ENCODE measurements at places on chromosomes 6 and 20.

- no peak for DNase-seq
Observed at GRCh38 chr6:3918469-3918868, 69.3 kb downstream of the FAM50B start.

- no peak for DNase-seq
Observed at GRCh38 chr20:3580412-3580811, 82.8 kb downstream of the GFRA4 start.

DNA sequence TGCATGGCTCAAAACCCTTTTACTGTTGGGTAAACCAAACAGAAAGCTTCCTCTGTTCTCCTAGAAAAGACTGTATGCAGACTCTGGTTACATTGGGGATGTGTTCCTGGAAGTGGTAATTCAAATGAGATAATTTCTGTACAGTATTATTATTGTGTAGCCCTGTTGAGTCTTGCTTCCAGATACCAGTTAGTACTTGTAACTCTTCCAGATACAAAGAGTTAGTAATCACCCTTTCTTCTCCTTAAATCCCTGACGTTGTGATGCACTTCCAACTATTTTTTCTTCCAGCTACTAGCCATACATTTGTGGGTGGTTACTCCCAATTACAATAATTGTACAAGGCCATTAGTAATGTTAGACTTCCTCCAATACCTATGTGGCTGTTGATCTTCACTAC lies 42.3 kb upstream of the GRIK2 start:
- DNase-seq: no peak

DNA sequence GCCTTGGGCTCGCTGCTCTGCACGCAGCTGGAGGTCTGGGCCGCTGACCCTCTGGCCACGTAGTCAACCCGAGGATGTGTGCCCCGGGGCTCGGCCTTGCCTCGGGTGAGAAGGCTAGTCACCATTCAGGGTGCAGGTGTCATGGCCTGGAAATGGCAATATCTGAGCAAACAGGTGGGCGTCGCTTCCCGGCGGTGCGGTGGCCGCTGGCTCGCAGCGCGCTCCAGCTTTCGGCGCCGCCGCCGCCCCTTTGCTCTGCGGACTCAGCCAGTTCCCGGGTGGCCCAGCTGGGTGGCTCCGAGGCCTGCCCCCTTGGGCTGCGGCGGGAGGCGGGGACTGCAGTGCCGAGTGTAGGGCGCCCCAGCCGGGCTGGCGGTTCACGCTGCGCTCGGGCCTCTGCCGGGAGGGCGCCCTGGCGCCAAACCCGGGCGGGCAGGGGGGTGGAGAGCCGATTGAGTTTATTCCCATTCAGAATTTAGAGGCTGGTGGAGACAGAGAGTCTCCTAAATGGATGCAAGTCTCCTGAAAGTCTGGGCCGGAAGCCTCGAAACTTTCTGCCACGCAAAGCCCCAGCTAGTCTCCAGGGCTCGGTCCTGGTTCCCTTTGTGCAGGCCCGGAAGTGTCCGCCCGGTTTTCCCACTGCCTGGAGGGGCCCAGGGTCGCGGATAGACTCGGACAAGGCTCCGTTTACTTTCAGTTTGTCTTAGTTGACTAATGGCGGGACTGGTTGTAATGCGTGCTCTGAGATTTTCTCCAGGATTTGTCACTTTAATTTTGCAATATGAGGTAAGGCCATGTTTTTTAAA lies 11.3 kb upstream of the TFAP2A start:
- DNase-seq: no peak

DNA sequence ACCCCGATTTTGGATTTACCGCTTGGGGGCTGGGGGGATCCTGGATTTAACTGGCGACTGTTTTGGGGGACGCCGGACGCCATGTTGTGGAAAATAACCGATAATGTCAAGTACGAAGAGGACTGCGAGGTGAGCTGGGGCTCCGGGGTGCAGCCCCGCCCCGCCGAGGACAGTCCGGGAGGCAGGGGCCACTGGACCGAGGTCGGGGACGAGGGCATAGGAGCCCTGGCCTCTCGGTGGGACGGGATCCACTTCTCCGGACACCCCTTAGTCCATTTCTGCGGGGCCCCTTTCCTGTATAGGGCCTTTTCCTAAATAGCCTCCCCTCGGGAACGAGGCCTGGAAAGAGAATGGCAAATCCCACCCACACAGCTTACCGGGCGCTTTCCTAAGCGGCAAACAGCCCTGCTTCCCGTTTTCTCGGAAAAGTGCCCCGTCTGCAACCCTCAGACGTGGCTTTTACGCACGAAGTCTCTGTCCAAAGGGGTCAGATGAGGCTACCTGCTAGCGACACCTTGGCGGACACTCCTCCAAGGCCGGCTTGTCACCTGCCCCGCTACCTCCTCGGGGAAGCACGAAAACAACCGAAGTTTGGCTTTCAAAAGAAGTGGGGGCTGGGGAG lies 469 bp downstream of the TFAP2C start:
- DNase-seq: no peak

GRCh38 chr6:118618676-118619377 lies 32.6 kb downstream of the CEP85L start:
- DNase-seq: peak; percentile 75

GRCh38 chr6:92196325-92196724 lies 1223.0 kb downstream of the EPHA7 start:
- DNase-seq: no peak

DNA sequence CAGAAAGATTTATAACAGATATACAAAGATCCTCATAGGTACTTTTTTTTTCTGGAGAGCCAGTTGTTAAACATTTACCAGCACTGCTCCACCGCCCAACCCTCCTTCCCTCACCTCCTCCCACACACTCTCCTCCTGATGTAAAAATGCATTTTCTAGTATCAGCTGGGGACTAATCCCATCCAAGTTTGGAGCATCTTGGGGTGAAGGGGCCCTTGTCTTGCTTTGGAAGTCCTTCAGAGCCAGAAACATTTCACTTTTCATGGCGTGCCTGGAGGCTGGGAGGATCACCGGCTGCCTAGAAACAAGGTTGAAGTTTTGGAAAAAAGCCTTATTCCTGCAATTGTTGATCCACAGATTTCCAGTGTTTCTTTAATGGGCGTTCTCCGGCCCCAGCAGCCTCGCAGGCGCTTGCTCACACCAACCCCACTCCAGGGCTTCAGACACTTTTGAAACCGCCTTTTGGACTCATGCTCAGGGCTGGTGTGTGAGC lies 165.1 kb upstream of the AFDN start:
- no peak for DNase-seq

DNA sequence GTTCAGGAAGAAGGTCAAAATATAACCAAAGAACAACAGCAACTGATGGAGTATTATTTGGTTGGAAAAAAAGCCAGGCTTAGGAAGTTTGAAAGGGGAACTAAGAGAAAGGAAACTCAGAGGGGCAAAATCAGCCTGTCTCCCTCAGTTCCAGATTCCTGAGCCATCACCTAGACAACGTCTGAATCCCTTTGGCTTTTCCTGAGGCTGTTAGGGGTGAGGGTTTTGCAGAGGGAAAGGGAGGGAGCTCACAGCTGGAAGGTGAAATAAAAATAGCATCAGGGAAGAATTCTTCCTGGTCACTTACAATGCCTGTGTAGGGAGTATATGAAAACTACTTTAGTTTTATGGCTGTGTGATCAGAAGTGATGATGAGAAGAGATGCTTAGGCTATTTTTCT lies 100.5 kb downstream of the SOBP start:
- no peak for DNase-seq

- no peak for DNase-seq
Observed at GRCh38 chr20:7977709-7978108, 37.5 kb upstream of the HAO1 start.

DNA sequence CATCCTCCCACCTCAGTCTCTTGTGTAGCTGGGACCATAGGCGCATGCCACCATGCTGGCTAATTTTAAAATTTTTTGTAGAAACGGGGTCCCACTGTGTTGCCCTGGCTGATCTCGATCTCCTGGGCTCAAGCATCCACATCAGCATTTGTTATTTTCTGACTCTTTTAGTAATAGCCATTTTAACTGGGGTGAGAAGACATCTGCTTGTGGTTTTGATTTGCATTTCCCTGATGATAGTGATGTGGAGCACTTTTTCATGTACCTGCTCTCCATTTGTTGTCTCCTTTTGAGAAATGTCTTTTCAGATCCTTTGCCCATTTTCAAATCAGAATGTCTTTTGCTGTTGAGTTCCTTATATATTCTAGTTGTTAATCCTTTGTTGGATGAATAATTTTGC lies 22.2 kb upstream of the TULP4 start:
- peak; percentile 20 for DNase-seq

DNA sequence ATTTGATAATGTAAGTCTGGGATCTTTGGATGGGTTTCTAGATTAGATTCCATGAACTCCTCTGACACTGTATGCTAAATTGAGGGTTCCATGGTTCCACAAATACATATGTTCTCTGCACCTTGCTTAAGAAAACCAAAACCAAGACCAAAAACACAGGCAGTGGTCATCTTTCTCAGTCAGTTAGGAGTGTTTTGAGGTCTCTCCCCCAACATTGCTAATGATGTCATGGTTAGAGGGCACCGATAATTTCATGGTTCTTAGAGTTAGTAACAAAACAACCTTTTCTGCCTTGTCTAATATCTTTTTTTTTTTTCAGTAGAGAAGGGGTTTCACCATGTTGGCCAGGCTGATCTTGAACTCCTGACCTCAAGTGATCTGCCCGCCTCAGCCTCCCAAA lies 44.5 kb downstream of the ARID1B start:
- no peak for DNase-seq

DNA sequence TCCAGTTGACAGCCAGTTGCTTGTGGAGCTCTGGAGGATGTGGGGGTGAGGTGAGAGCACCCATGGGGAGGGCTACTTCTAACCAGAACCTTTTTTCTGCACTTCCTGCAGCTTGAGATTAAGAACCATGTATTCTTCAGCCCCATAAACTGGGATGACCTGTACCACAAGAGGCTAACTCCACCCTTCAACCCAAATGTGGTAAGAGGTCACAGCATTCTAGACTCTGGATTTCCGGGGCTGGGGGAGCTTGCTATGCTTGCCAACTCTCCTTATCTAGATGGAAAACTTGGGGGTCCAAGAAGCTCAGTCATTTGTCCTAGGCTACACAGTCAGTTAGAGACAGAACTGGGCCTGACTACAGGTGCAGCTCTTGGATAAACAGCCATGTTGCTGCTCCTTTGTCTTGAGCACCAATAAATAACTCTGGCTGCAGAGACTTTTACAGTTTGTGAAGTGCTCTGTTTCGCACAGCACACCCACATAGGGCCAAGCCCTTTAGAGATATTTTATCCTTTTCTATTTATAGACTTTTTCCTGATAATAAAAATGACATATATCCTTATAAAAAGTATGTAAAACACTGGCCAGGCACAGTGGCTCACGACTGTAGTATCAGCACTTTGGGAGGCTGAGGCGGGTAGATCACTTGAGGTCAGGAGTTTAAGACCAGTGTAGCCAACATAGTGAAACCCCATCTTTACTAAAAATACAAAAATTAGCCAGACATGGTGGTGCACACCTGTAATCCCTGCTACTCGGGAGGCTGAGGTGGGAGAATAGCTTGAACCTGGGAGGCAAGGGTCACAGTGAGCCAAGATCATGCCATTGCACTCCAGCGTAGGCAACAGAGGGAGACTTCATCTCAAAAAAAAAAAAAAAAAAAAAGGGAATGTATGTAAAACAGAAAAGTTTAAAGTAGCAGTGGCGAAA lies 10.6 kb upstream of the IFT52 start:
- DNase-seq: no peak

DNA sequence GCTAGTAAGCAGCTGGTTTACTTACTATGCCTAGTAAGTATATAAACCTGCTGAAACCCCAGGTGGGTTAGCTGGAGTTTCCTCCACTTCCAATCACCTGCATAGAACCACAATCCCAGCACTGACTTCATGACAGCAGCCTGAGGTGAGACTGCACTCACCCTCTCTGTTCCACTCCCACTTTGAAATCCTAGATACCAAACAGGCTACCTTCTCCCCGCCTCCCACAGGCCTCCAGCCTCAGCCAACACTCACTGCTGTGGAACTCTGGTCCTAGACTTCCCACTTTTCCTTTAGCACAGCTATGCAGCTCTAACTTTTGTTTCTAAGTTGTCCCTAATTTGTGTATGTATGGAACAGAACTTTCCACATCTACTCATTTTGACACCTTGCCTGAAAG lies 149.7 kb upstream of the ARID1B start:
- no peak for DNase-seq

GRCh38 chr6:109687271-109687761 lies 3.7 kb downstream of the AK9 start:
- no peak for DNase-seq

- DNase-seq: no peak
Observed at GRCh38 chr20:24452498-24453127, 16.8 kb upstream of the SYNDIG1 start.

GRCh38 chr6:157172830-157173536 lies 150.3 kb downstream of the TMEM242 start:
- no peak for DNase-seq

DNA sequence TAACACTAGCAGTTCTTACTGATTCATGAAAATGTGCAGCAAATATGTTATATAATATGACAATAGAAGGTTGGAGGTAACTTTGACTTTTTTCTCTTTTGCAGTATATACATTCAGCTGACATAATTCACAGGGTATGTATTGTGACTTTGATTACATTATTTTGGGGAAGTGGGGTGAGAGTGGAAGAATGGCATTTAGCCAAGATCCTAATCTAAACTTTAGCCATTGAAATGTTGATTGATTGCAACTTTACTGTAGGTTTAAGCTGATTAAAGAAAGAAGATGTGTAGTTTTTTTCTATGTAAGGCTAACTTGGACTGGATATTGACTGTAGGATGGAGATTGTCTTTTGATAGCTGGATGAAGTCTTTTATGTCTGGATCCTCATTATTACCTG lies 46.0 kb downstream of the MAPK14 start:
- DNase-seq: no peak

GRCh38 chr6:110039981-110040383 lies 61.9 kb downstream of the GPR6 start:
- peak; percentile 44 for DNase-seq

GRCh38 chr20:62694868-62695267 lies 13.8 kb upstream of the NTSR1 start:
- no peak for DNase-seq

DNA sequence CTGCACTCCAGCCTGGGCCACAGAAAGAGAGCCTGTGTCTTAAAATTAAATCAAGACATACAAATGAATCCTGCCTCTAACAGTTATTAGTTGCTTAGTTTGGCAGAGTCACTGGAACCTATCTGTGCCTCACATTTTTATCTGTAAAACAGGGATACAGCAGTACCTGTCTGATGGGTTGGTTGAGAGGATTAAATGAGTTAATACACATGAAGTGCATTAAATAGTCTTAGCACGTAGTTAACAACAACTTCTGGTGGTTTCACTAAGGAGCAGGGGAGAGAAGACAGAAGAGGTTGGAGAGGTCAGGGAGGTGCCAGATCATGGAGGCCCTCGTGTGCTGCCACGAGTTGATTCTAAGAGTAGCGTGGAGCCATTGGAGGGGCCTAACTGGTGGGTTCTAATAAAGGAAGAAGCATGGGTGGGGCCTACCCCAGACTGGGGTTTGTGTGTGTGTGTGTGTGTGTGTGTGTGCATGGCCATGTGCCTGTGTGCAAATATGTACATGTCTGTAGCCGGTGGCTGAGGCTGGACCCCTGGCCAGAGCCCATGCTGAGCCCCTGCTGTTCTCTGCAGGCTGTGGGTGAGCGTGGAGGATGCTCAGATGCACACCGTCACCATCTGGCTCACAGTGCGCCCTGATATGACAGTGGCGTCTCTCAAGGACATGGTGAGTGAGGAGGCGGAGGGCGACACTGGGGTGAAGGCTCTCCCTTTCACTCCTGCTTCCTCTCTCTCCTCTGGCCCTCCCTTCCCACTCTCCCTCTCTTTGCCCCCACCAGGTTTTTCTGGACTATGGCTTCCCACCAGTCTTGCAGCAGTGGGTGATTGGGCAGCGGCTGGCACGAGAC lies 9.1 kb downstream of the RBCK1 start:
- no peak for DNase-seq

Data from CD4-positive, alpha-beta T cell treated with Interleukin-15 for 4 hours (primary cell).